HCEC 1CT (cell line): ENCODE measurements at places on chromosomes 16 and 17.

GRCh38 chr16:87417528-87417910, 25.4 kb downstream of the MAP1LC3B start:
- DNase-seq = no peak

DNA sequence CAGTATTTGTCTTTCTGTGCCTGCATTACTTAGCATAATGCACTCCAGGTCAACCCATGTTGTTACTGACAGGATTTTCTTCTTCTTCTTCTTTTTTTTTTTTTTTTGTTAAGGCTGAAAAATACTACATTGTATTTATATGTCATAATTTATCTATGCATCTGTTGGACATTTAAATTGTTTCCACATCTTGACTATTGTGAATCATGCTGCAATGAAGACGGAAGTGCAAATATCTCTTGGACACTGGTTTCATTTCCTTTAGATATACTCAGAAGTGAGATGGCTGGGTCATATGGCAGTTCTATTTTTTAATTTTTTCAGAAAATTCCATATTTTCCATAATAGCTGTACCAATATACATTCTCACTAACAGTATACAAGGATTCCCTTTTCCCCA, 272.7 kb upstream of the PMFBP1 start:
- DNase-seq = no peak

GRCh38 chr16:56265184-56265583, 73.9 kb downstream of the GNAO1 start:
- no peak for DNase-seq

DNA sequence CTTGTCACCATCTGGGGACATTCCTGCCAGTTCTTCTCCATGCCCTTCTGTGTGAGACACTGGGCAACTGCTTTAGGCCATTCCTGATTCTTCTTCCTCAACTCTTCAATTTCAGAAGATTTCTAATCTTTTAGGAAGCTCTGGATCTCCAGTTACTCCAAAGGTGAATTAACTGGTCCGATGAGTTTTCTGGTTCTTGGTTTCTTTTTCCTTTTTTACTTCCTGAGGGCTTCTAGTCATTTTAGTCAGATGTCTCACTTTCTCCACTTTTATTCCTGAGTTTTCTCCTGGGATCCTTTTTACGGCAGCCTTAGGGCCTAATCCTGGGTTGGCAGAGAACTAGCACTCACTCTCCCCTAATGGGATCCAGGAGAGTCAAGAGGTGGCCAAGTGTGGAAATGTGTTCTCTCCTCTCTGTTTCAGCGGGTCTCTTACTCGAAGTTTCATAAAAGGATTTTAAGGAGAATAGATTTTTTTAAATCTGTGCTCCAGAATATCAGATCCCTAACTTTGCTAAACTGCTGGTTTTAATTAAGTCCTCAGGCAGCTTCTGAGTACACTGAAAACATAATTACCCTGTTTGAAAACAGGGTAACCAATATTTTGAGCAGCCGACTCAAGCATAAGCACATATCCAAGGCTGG, 107.6 kb downstream of the RMI2 start:
- no peak for DNase-seq

- DNase-seq = no peak
Observed at GRCh38 chr17:64938925-64939474, 19.7 kb upstream of the LRRC37A3 start.

DNA sequence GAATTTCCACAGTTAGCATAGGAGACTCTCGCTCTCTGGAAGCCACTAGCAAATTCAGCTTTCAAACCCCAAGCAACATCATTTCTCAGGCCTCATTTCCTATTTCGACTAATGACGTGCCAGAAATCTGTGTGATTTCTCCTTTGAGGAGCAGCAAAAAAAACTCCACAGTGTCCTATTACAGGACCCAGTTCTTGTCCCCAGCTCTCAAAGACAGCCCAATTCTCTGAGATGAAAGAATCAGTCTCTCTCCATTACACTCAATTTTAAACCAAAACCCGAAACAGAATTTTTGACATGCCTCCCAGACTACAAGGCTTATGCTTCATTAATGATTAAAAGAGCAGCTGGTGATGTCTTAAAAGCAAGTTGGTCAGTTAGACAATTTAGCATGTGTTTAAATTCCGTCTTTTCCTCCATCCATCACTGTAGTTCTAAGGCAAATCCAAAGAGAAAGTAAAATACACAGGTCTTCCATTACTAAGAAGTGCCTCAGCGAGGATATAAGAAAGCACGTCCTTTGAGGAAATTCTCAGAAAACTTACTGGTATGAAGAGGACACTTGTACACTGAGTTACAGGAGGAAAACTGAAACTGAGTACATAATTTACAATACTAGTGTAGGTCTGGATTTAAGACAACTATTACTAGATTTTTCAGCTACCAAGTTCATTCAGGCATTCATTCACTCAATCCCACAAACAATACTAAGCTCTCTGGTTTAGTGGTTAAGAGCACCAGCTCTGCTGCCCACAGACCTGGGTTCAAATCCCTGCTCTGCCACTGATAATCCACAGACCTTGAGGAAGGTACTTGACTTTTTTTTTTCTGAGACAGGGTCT, 12.5 kb downstream of the TOM1L2 start:
- peak; percentile 32 for DNase-seq

GRCh38 chr16:53999841-54000240, 286.7 kb downstream of the IRX3 start:
- no peak for DNase-seq

DNA sequence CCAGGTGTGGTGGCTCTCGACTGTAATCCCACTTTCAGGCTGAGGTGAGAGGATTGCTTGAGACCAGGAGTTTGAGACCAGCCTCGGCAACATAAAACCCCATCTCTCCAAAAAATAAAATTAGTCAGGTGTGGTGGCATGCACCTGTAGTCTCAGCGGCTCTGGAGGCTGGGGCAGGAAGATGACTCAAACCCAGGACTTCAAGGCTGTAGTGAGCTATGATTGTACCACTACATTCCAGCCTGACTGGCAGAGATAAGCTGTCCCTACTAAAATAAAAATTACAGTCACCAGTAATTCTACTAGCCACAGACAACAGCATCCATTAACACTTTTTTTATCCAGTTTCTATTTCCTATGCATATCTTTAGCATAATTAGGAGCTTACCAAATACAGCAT, 176.3 kb downstream of the CPPED1 start:
- no peak for DNase-seq

DNA sequence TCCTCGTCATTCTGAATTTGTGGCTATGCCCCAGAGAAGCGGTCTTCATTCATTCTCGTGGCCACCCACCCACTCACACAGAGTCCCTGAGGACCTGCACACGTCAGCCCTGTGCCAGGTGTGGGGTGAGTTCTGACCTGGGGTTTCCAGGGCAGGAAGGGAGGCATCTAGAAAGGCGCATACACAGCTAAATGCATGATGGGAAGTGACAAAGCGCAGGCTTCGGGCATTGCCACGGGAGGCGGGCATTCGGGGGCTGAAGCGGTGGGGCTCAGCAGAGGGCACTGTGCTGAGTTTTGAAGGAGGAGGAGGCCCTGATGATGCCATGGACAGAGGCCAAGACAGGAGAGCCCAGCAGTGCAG, 10.9 kb downstream of the UBALD2 start:
- DNase-seq = no peak

DNA sequence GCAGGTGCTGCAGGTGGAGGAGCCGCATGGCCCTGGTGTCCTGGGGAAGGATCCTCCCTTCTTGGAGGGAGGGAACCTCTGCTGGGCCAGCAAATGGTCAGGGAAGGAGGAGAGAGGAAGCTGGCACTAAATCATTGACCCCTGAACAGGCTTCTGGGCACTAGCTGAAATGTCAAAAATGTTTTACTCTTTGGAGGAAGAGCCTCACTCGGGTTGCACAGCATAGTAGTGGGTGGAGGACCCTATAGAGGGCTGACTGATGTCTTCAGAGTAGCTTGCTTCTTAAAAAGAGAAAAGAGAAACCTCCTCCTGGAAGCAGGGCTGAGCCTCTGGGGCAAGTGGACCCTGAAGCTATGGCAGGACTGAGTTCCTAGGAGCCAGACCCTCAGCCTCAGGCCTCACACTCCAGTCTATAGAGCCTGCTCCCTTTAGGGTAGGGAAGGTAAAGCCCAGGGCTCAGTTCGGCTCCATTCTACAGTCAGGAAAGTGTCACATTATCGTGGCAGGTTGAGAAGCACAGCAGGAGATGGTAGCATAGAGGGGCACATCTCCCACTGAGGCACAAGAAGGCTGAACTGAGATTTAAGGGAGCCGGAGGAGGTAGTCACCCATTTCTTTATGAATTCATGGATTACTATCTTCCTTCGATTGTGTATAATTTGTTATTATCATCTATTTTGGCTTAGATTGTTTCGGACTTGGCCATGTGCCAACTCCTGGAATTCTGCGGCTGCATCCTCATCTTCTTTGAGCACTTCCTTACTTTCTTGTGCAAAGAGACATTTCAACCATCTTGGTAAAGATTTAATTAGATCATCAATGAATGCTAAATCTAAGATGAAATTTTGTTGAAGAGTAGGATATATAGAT, 7.3 kb upstream of the CUEDC1 start:
- DNase-seq = no peak

DNA sequence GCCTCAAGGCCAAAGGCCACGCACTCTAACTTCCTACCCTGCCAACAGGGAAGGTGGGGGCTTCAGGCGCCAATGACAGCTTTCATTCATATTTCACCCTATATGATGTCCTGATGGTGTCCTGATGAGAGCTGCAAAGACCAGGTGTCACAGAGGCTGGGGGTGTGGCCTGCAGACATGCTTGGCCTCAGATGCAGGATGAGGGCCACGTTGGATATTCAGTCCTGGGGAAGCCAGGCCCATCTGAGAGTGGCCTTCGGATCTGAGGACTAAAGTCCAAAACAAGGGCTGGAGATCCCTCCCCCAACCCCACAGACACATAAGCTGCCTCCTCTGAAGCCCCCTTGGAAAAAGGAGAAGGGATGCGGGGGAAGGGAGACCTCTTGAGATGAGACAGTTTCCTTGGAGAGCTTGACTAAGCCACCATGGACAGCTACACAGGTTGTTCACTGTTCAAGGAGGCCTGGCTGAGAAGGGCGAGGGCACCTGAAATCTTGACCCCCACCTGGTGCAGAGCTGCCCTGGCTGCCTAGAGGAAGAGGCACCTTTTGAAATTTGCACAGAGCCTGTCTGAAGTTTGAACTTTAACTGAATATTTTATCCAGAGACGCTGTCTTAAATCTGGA, 24.3 kb upstream of the GSG1L start:
- DNase-seq = no peak

- no peak for DNase-seq
Observed at GRCh38 chr16:59319871-59320270, 585.8 kb upstream of the GOT2 start.

GRCh38 chr16:29978564-29979270, 5.0 kb downstream of the TAOK2 start:
- no peak for DNase-seq

DNA sequence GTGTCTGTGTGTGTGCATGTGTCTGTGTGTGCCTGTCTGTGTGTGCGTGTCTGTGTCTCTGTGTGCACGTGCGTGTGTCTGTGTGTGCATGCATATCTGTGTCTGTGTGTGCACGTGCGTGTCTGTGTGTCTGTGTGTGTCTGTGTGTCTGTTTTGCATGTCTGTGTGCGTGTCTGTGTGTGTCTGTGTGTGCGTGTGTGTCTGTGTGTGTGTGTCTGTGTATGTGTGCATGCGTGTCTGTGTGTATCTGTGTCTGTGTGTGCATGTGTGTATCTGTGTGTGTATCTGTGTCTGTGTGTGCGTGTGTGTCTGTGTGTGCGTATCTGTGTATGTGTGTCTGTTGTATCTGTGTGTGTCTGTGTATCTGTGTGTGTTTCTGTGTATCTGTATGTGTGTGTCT, 5.4 kb downstream of the GSG1L2 start:
- DNase-seq = no peak

- DNase-seq = no peak
Observed at GRCh38 chr16:9116141-9116540, 24.7 kb downstream of the HAPSTR1 start.

- no peak for DNase-seq
Observed at GRCh38 chr16:63289834-63290460, 1253.7 kb upstream of the CDH8 start.

GRCh38 chr16:20940871-20941635, 40.5 kb downstream of the LYRM1 start:
- DNase-seq = no peak

GRCh38 chr16:23922406-23922805, 86.6 kb downstream of the PRKCB start:
- no peak for DNase-seq

DNA sequence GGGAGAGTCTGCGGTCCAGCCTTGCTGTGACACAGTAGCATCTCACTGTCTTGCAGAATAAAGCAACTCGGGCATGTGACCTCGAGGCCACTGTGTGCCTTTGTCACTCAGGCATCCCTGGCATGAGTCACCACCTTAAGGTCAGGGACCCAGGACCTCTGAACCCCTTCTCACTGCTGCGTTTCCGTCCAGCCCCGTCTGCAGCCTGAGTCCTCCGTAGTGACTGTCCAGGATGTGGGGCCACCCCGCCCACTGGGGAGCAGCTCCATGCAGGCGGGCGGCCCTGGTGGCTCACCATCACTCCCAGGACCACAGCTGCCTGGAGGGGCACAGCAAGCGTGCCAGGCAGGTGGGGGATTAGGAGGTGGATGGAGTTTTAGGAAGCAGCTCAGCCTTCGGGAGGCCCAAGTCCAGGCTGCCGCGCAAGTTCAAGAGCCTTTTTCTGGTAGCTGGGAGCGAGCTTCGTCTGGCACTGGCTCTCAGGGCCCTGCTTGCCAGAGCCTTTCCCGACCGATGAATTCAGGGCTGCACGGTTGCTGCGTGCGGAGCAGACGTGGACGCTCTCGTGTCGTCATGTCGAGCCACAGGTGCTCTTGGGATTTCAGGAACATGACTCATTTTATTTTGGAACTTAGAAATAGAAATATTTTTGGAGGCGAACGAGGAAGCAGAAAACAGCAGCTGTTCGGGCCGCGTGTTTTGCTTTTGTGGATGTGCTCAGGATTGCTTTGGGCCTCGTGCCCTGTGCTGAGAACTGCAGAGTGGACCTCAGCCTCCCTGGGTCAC, 16.8 kb downstream of the KCTD5 start:
- no peak for DNase-seq

GRCh38 chr16:1007284-1007850, 25.8 kb downstream of the SOX8 start:
- DNase-seq = no peak

GRCh38 chr16:47644166-47644565, 183.0 kb downstream of the PHKB start:
- peak; percentile 81 for DNase-seq

- no peak for DNase-seq
Observed at GRCh38 chr16:17070882-17071592, 399.7 kb downstream of the XYLT1 start.

DNA sequence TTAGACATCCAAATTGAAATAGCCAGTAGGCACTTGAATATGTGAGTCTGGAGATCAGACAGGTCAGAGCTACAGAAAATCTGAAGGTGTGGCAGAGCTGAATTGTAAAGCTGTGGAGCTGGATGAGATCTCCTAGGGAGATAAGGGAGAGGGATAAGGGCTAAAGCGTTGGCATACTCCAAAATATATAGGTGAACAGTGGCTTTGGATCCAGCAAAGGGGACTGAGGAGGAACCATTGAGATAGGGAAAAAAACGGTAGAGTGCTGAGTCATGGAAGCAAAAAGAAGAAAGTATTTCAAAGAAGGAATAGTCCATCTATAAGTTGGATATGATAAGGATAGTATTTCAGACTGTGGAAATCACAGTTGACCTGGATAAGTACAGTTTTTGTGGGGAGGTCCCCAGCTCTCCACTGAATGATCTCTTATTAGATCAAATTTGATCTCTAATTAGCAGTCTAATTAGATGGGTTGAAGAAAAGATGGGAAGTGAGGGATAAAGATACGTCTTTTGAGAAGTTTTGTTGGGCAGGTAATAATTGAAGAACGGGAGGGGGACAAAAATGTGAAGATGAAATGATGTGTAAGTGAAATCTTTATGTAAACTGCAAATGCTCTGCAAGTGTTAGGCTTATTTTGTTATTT, 587 bp upstream of the DBF4B start:
- no peak for DNase-seq
